Neural progenitor cell (in vitro differentiated cells): ENCODE measurements at places on chromosomes 1 and 21.

DNA sequence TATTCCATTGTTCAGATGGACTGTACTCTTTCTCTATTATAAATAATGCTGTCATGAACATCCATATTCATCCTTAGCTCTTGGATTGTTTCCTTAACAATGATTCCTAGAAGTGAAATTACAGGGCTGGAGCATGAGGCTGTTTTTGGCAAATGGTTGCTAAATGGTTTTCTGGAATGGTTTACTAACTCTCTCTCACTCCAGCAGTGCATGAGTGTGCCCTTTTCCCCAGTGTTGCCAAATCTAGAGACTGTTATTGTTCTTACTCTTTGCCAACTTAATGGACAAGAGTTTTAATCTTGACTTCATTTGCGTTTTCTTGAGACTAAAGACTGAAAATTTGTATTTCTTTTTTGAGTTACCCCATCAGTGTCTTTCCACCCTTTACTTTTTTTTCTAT is 113.0 kb downstream of the PAPPA2 start:
- H3K27ac ChIP-seq, result no peak overlapping the region
- peaks cover 9% of the 10 kb centered on the region for H3K4me1 ChIP-seq
- H3K36me3 ChIP-seq, result no peaks in the 10 kb centered on the region
- no peaks in the 10 kb centered on the region for H3K27me3 ChIP-seq
- no peak overlapping the region for H3K4me3 ChIP-seq

DNA sequence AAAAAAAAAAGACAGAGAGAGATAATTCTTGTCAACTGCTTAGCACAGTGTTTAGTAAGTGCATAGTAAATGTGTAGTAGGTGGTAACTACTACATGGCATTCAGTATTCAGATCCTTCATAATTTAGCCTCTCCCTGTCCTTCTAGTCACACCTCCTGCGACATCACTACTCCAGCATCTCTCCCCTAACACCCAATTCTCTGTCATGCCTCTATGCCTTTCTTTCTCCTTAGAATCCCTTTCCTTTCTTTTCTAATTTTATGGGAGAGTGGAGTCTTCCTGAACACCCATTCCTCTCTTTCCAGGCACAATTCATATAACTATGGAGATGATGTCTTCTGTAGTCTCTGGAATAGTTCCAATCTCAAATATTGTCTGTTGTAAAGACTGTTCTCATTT is 3.9 kb upstream of the VPS72 start:
- no peak for DNase-seq
- H3K4me3 ChIP-seq, result no peak overlapping the region
- H3K27ac ChIP-seq, result no peak overlapping the region
- peaks cover 3% of the 10 kb centered on the region for H3K4me1 ChIP-seq
- peaks cover 4% of the 10 kb centered on the region for H3K27me3 ChIP-seq

- DNase-seq, result peak; percentile 43
- H3K4me3 ChIP-seq, result no peak overlapping the region
- no peaks in the 10 kb centered on the region for H3K36me3 ChIP-seq
- H3K4me1 ChIP-seq, result no peaks in the 10 kb centered on the region
- H3K27me3 ChIP-seq, result no peaks in the 10 kb centered on the region
Measured at GRCh38 chr21:32653326-32653901, 41.2 kb upstream of the CFAP298 start.

DNA sequence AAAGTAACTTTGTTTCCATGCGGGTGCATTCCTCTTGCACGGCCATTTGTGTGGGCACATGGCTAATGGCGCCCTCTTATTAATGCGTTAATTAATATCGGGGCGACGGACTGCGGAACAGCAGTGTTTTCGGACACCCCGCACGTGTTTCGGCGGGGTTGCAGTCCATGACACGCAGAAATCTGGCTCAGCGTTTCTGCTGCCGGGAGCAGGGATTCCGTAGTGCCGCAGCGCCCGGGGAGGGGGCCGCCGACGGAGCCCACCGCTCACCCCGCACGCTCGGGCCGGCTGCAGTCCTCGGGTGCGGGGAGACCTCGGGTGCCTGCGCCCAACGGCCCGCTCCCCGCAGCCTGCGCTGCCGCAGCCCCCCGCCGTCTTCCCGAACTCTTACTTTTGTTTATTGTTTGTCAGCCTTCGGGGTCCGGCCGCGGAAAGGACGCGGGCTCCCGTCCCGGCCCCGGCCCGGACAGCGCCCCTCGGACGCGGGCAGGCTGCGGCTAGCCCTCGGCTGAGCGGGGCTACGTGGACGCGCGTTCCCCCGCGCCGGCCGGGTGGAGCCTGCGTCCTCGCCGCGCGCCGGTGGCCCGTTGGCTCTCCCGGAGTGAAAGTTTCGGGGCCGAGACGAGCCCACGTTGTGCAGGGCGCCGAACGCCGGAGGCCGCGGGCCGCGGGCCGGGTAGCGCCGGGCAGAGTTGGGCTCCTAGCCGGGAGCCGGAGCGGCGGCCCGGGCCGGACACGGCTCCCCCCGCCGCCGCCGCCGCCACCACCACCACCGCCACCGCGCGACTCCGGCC is 849 bp downstream of the NFIA start:
- peak; percentile 66 for DNase-seq
- peak overlapping the region; percentile 64 for H3K4me3 ChIP-seq
- no peaks in the 10 kb centered on the region for H3K36me3 ChIP-seq

DNA sequence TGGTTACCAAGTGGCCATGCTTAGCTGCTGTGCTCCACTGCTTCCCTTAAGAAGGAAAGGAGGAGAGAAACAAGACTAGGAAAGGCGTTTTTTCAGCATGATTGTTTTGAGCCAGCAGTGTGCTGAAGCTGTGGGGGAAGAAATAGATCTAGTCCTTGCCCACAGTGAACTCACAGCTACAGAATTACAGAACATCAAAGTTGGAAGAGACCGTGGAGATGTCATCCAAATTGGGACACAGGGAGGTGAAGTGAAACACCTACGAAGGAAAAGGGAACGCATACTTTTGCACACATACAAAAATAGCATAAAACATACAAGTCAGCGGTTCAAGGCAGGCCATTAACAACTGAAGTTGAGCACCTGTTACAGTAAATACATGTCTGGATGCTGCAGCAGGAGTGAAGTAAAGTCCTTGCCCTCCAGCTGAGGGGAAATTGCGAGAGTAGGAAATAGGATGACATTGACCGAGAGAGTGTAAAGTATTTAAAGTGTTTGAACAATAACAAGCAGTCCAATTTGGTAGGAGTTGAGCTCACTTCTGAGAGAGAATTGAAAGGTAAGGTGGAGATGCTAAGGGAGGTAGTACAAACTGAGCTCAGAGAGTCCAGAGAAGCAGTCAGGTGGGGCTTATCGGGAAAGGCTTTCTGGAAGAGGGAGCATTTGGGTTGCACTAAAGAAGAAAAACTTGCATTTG is 55.1 kb downstream of the KIRREL1 start:
- H3K27me3 ChIP-seq, result no peaks in the 10 kb centered on the region
- H3K36me3 ChIP-seq, result no peaks in the 10 kb centered on the region
- no peak overlapping the region for H3K27ac ChIP-seq
- no peak for DNase-seq

GRCh38 chr1:54310439-54311328 is 95.5 kb downstream of the SSBP3 start:
- no peak overlapping the region for H3K27ac ChIP-seq
- H3K4me3 ChIP-seq, result peak overlapping the region; percentile 26
- H3K27me3 ChIP-seq, result no peaks in the 10 kb centered on the region
- H3K36me3 ChIP-seq, result no peaks in the 10 kb centered on the region
- DNase-seq, result peak; percentile 80

GRCh38 chr1:203127666-203128430 is at the start of gene ADORA1:
Gene ADORA1 (plus strand): TSS chr1:203127726. CDS start chr1:203128842, 1,116 bp downstream.
- DNase-seq, result peak; percentile 87
- no peaks in the 10 kb centered on the region for H3K36me3 ChIP-seq
- H3K27ac ChIP-seq, result no peak within 1 kb of the TSS
- peak within 1 kb of the TSS; percentile 39 for H3K4me3 ChIP-seq

DNA sequence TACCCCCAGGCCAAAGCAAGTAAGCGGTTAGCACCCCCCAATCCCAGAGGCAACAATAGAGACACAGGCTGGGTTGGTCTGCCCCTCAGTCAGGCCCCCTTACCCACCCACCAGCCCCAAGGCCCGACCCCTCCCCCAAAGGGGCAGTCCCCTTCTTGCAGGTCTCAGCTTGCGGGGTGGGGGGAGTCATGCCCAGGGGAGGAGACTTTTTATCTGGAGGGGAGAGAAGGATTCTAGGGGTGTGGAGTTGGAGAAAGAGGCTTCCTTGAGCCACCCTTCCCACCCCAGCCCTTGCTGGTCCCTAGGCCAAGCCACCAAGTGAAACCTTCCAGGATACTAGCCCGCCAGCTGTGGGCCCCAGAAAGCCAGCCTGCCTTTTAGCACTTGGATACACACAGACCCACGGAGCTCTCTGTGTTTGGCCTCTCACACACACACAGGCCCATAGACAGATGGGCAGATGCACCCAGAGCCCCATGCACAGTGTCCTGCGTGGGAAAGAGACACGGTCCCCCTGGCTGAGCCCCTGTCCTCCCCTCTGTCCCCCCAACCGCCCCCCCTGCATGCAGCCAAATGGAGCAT is 7.1 kb downstream of the TMEM54 start:
- H3K36me3 ChIP-seq, result no peaks in the 10 kb centered on the region
- peak overlapping the region; percentile 65 for H3K4me3 ChIP-seq
- no peak overlapping the region for H3K27ac ChIP-seq
- H3K27me3 ChIP-seq, result peaks cover 44% of the 10 kb centered on the region

- peak overlapping the region; percentile 83 for H3K4me3 ChIP-seq
- peak overlapping the region; percentile 63 for H3K27ac ChIP-seq
- DNase-seq, result peak; percentile 8
- H3K27me3 ChIP-seq, result no peaks in the 10 kb centered on the region
Measured at GRCh38 chr21:28991861-28992525, 684 bp downstream of the LTN1 start.

- no peak overlapping the region for H3K4me3 ChIP-seq
- no peak for DNase-seq
- H3K36me3 ChIP-seq, result no peaks in the 10 kb centered on the region
- no peak overlapping the region for H3K27ac ChIP-seq
Measured at GRCh38 chr1:105416261-105416660, 1640.2 kb upstream of the PRMT6 start.

DNA sequence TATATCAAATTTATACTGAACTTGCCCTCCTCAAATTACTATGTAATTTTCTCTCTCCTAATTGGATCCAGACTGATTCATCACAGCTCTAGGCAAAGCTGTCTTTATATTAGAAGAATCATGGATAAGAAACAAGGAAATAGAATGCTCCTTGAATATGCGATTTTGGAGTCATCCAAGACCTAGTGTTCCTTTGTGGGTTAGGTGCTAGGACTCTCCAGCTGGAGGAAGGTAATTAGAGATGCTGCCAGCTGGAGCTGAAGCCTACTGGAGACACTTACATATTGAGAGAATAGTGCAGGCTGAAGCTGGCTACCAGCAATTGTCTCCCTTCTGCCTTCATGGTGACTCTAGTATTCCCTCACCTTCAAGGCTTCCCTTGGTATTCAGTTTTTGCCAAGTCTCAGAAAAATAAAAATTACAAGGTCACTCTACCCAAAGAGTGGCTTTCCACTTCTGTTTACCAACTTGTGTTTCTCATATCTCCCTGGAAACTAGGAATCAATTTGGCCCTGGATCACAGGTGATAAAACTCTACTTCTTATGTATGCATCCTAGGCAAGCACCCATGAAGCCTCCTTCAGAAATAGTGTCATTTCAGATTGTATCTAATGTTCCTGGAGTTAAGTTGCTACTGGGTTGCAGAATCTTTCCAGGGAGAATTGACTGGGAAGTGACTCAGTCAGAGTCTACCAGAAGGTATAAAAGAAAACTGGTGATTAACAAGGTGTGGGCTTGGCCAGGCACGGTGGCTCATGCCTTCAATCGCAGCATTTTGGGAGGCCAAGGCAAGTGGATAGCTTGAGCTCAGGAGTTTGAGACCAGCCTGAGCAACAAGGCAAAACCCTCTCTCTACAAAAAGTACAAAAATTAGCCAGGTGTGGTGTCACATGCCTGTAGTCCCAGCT is 24.4 kb upstream of the DOCK7 start:
- H3K36me3 ChIP-seq, result no peaks in the 10 kb centered on the region
- H3K27ac ChIP-seq, result no peak overlapping the region
- H3K4me1 ChIP-seq, result no peaks in the 10 kb centered on the region
- no peaks in the 10 kb centered on the region for H3K27me3 ChIP-seq

- no peak overlapping the region for H3K4me3 ChIP-seq
- no peak for DNase-seq
- peaks cover 19% of the 10 kb centered on the region for H3K4me1 ChIP-seq
- no peaks in the 10 kb centered on the region for H3K36me3 ChIP-seq
- H3K27ac ChIP-seq, result no peak overlapping the region
Measured at GRCh38 chr1:10870493-10871096, 74.1 kb upstream of the CASZ1 start.

DNA sequence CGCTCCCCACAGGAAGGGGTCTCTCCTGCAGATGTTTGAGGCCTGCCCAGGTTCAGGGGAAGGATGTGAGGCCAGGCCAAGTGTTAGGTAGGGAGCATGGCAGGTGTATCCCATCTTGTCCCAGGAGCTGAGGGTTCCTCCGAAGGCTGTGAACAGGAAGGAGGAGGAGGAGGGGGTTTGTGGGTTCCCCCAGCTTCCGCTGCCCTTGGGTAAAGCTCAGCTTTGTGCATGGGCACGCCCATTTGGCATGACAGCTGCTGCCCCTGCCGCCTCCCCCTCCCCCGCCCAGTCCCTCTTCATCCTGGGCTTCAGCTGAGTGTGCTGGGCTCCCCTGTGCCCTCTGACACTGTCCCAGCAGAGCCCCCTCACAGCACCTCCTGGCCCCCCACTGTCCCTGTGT is 25.5 kb downstream of the TNFRSF8 start:
- no peak for DNase-seq
- no peaks in the 10 kb centered on the region for H3K4me1 ChIP-seq
- no peak overlapping the region for H3K27ac ChIP-seq
- H3K4me3 ChIP-seq, result no peak overlapping the region
- H3K27me3 ChIP-seq, result no peaks in the 10 kb centered on the region
- no peaks in the 10 kb centered on the region for H3K36me3 ChIP-seq
